Brain microvascular endothelial cell (primary cell): ENCODE measurements at places on chromosomes 7 and 10.

- DNase-seq, result no peak
These were observed 237.2 kb downstream of the CSTF2T start for GRCh38 chr10:51462076-51462779.

GRCh38 chr10:77943121-77943901 is 16.8 kb upstream of the DLG5 start:
- peak; percentile 52 for DNase-seq

- DNase-seq, result no peak
These were observed 64.4 kb downstream of the LYZL1 start for GRCh38 chr10:29353305-29353704.

GRCh38 chr7:101803203-101804087 is 14.0 kb upstream of the CUX1 start:
- DNase-seq, result no peak

DNA sequence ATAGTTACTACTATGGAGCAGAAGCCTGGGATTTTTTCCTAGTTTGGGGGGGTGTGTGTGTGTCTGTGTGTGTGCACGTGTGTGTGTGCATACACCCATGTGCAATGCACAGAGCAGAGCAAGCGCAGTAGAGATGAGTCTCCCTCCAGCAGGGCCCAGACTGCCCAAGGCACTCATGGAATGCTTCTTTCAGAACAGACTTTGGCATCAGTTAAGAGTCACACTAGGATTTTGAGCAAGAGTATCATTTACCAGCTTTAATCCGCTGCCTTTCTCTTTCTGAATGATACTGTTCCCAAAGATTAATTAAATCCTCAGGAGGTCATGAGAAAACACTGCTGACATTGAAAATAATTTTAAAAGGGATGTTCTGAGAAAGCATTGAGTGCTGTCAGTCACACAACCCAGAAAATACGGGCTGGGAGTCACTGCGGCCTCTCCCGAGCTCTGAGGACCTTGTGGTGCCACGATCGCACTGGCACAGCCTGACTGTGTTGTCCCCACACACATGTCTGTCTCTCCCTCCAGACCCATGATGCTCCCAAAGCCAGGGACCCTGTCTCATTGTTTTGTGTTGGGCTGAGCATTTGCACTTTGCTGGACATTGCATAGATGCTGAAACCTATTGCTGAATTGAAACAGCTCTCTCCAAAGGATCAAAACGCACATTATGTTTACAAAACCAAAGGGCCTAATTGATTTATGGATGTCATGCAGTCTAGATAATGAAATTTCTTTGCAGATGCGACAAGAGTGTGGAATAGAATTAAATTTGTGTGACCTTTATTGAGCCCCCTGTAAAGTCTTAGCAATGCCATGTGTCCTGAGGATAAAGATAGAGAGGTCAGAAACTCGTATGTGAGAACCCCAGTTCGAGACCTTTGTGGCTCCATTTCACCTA is 54.7 kb upstream of the FIGNL1 start:
- DNase-seq, result no peak

- DNase-seq, result no peak
These were observed 80.0 kb downstream of the COBL start for GRCh38 chr7:51236470-51237132.

GRCh38 chr7:105611856-105612775 is 30.8 kb upstream of the EFCAB10 start:
- DNase-seq, result peak; percentile 6

- no peak for DNase-seq
These were observed 589.0 kb downstream of the NXPH1 start for GRCh38 chr7:9022456-9022855.

- DNase-seq, result no peak
These were observed 113.1 kb downstream of the ARL4A start for GRCh38 chr7:12800486-12800885.

DNA sequence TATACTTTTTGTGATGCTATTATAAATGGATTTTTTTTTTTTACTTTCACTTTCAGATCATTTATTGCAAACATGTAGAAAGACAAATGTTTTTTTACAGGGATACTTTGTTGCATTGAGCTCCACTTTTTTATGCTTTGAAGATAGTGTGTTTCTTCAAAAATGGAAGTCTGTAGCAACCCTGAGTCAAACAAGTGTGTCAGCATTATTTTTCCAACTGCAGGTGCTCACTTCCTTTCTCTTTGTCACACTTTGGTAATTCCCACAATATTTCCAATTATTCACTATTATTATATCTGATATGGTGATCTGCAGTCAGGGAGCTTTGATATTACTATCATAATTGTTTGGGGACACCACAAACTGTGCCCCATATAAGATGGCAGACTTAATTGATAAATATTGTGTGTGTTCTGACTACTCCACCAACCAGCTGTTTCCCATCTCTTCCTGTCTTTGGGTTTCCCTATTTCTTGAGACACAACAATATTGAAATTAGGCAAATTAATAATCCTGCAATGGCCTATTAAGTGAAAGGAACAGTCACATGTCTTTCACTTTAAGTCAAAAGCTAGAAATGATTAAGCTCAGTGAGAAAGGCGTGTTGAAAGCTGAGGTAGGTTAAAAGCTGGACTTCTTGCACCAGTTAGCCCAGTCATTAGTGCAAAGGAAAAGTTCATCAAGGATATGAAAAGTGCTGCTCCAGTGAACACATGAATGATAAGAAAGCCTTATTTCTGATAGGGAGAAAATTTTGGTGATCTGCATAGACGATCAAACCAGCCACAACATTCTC is 231.3 kb upstream of the SH2B2 start:
- DNase-seq, result no peak

- no peak for DNase-seq
These were observed 911 bp upstream of the HNRNPH3 start for GRCh38 chr10:68330852-68331454.

GRCh38 chr7:23299770-23300300 is 696 bp downstream of the MALSU1 start:
- no peak for DNase-seq

GRCh38 chr7:133135451-133135850 is 53.6 kb upstream of the CHCHD3 start:
- peak; percentile 15 for DNase-seq

DNA sequence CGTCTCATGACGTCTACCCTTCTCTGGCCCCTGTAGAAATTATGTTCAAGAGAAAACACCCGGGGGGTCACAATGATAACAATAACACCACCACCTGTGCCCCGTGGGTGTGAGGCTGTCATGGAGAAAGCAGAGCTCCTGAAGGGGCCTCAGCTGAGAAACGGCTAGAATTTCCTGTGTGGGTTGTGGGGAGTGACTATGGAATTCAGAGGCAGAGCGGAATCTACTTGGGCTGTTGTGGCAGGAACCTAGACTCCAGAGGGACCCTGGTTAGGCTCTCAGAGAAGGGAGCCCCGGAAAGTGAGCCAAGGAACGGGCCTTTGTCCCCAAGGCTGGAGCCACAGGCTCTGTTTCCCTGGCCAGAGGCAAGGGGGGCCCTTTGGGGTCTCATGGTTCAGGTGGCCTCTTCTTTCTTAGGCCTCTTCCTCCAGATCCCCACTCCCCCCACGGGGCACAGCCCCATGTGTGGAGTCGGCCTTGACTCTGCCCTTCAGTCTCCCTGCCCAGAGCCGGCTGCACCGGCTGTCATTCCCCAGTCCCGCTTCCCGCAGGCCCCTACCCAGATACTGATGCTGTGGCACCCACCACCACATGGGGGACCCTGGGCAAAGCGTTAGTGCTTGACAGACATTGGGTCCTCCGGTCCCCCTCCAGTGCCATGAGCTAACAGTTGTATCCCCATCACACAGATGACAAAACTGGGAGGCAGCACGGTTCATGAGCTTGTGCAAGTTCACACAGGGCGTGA is 6.5 kb upstream of the GIMAP8 start:
- no peak for DNase-seq

DNA sequence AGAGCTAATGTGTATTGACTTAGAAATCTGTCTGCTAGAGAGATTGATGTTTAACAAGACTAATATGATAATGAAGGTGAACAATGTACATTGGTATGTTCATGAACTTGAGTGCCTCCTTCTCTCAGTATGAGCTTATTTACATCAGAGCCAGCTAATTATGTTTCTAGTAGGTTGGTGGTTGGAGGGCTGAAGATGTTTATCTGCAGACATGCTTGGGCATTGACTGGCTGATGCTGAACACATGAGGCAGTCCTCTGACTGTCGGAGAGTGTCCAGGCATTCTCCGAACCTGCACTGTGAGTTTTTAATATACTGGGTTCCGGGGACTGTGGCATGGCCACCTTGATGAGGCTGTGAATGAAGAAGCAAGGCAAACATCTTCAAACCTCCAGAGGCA is 47.5 kb downstream of the BMPER start:
- no peak for DNase-seq

DNA sequence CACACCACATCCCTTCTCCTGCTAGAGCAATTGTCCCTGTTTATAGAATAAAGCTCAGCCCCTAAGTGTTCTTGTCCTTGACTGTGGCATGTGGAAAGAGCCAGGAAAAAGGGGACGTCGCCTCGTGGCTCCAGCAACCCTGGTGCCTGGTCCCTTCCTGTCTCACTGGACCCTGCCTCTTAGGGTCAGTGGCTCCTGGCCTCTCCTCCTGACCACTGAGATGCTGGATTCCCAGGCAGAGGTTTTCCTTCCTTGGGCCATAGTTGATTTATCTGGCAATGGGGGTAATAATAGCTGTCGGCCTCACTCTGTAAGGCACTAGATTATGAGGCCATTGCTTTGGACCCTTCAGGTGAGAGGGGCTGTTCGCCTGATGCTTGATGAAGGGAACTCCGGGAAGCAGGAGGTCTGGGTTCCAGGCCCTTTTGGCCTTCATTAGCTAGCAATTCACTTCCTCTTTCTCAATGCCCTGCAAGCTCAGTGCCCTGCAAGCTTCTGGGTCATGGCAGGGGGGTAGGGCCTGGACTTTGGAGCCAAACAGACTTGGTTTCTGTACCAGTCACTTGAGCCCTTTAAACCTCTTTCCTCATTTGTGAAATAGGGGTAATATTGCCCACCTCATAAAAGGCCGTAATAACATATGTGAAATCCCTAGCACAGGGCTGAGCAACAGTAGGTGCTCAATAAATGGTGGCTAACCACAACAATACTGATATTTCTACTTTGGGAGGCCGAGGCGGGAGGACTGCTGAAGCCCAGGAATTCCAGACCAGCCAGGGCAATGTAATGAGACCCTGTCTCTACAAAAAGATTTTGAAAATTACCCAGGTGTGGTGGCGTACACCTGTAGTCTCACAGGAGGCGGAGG is 1.1 kb downstream of the ASL start:
- DNase-seq, result no peak

- no peak for DNase-seq
These were observed 50.1 kb downstream of the NOD1 start for GRCh38 chr7:30428246-30429155.
